Naive thymus-derived CD8-positive, alpha-beta T cell (primary cell): ENCODE measurements at places on chromosomes 2 and 18.

DNA sequence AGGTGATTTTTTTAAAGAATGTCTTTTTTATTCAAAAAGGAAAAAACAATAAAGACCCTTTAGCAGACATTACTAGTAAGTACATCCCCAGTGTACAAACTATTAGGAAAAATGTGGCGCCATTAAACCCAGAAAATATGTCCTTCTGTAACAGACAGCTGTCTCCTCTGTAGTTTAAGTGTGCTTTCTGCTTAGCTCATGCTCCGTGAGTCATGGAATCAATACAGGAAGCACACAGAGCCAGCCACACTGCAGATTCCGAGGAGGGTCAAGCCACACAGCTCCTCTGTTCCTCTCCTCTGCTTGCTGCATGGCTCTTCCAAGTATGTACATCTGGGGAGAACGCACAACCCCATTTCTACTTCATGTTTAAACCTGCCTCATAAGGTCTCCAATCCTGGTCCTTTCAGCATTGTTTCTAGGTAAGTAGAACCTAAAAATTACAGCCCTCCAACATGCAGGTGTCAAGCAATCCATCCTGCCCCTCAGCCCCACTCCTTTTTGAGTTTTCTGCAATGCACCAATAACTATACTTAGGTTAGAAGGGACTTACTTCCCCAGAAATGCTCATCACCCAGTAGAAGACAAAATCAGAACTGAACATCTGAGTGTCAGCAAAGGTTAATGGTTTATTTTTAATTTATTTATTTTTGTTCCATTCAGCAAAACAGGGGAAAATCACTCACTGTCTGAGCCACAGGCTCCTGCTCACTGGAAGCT, 37.5 kb downstream of the ACVR1 start:
- DNase-seq, result no peak

DNA sequence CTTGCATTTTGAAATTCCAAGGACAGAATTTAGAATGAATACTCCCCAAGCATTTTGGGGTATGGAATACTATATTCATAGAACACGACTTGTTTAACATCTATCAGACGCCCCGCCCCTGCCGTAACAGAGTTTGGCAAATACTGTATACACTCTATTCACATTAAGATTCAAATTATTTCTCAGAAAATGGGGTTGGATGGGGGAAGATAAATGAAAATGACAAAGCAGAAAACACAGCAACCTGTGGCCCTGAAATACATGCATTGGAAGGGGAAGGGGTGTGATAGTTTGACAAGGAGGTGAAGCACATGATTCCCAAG, 634.6 kb upstream of the SLC39A10 start:
- DNase-seq, result no peak

- DNase-seq, result no peak
These were observed 1.7 kb downstream of the FZD7 start for GRCh38 chr2:202035089-202035940.

GRCh38 chr2:129711816-129712675, 267.4 kb upstream of the RAB6C start:
- no peak for DNase-seq

DNA sequence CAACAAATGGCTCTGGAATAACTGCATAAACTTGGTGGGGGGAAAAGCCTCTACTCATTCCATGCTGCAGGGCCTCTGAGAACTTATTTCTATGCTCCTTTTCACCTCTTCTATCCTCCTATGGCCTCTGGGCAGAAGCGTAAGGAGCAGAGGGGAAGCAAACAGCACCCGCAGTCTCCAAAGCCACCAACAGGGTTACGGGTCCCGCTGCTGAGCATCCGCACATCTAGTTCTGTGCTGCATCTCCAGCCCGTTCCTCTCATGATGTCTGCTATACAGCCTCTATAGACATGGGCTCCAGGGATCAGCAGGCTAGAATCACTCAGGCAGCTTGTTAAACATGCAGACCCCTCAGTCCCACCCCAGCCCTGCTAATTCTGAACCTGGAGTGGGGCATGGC, 25.9 kb downstream of the PSTPIP2 start:
- DNase-seq, result no peak

DNA sequence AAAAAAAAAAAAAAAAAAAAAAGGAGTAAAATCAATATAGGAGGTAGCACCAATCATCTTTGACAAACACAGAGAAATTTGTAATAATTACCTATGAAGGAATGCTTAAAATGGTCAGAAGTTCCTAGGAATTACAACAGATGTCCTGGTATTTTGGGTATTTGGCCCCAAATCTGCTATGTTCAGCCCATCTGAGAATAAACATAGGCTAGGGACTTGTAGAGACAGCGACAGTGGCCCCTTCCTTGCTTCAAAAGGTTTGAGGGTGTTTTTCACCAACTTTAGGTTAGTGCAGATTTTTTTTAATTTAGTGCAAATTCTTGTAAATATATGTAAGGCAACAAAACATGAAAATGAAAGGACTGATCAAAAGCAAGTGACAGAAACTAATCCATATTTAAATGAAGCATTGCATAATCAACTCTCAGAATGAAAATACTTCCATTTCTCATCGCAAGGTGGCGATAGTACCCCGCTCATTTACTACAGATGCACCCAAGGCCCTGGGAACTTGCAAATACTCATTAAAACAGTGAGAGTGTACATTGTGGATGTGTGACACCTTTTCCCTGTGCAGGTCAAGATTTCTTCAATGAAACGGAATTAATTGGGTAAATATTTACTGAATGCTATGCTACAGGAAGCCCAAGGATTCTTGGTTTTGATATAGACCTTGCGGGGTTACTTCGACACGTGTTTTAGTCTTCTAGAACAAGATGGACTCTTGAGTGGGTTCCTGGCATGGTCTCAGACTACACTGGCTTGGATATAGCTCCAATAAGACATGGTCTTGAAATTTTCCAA, 44.6 kb downstream of the FAM124B start:
- peak; percentile 41 for DNase-seq

- no peak for DNase-seq
These were observed 21.2 kb downstream of the QPCT start for GRCh38 chr2:37365669-37366068.

GRCh38 chr2:97741251-97741650, 27.9 kb downstream of the ZAP70 start:
- DNase-seq, result no peak

- no peak for DNase-seq
These were observed 50.8 kb downstream of the KCNIP3 start for GRCh38 chr2:95347681-95348608.
